ENCODE measurements at places on chromosomes 7 and 10.

- no peak for DNase-seq
These were observed 35.8 kb upstream of the DIP2C start for GRCh38 chr10:725302-725701.

DNA sequence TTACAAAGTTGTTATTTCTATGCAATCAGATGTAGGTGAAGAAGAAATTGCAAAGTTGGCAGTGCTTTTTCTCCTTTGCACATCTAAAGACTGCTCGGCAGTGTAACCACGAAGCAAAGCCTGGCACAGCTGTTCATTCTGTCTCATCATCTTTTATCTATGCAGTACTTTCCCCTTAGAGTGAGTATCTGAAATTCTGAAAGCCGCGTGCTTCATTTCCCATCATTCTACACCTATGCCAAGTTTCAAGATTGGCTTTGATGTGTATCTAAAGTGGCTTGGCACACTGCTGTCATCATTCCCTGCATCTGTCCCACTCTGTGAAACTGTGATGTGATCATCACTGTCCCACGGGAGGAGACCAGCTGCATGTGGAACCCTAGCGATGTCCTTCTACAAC is 15.2 kb downstream of the SOSTDC1 start:
- DNase-seq: no peak

- no peak for DNase-seq
These were observed 5.0 kb downstream of the VIPR2 start for GRCh38 chr7:159139639-159140038.

DNA sequence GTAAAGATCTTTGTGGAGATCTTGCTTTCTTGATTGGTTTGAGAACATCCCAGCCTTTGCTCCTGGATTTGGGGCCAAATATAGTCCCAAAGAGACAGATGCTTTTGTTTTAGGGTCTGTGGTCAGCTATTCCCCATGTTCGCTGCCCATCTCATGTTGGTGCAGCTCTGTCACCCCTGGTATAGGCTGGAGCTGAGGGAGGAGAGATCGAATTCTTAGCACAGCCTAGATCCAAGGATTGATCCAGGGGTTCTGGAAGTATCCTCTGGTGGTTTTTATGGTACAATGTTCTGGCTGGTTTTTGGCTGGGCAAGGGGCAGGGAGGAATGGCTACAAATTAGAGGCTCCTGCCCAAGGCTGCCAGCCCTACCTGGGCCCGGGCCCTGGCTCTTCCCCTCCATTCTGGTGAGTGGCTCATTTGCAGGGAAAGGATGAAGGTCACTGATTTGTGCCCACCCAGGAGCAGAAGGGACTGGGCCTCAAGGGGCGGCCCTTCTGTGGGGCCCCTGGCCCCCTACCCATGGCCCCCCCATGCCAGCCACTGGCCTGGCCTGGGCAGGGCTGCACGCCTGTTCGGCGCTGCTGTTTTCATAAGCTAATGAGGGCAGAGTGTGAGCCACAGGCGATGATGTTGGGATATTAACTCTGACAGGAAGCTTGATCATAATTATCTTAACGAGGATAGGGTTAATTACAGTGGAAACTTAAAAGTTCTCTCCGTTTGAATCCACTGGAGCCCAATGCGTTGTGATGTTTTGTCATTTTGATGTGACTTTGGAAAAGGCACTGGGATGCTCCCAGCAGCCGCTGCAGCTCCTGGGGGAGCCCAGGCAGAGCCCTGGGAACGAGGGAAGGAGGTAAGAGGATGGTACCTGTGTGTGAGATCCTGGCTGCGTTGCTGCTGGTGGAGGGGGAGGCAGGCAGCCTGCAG is 600.6 kb downstream of the LRMDA start:
- DNase-seq: no peak

DNA sequence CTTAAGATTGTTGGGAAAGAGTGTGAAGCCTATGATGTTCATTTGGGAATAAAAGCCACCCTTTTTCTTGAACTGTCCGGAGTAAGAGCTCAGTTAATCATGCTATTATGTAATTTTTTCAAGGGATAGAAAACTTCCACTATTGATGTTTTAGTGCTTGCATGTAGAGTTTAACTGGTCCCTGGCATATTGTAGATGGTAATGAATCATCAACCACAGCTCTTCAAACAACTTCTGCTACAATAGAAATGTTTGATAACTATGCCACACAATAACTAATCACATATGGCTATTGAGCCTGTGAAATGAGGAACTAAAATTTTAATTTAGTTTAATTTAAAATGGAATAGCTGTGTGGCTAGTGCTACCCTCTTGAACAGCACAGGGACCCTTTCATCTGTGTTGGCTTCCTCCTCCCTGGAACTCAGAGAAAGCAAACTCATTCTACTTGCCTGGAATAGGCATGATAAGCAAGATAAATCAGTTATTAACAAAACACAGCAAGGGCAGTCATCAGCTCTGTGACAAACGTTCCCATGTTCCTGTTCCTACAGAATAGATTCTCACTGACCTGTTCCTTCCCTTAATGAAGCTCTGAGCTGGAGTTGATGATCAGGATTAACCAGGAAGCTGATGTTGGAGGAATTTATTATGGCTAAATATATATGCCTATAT is 4.9 kb upstream of the SRI start:
- no peak for DNase-seq

GRCh38 chr7:150949971-150950491 is 28.1 kb downstream of the KCNH2 start:
- no peak for DNase-seq

DNA sequence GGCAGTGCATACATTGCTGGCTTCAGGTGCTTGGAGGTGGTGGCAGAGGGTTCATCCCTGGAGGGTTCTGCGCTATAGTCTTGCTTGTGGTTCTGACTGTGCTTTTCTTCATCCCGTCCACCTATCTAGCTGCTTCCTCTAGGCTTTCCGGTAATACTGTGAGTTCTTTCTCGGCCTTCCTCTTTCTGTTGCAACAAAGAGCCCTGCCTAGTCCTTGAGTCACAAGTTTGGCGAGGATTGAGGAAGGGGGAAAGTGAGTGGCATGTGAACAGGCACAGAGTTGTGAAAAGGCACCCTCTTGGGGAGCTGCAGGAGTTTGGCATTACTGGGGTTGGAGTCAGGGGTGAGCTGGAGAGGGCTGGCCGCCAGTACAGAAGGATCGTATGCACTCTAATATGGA is 123.0 kb downstream of the SH2D4B start:
- DNase-seq: no peak

GRCh38 chr7:116511552-116512519 is 12.3 kb downstream of the CAV2 start:
- DNase-seq: no peak

- DNase-seq: no peak
These were observed 13.1 kb downstream of the CCSER2 start for GRCh38 chr10:84341538-84341856.

DNA sequence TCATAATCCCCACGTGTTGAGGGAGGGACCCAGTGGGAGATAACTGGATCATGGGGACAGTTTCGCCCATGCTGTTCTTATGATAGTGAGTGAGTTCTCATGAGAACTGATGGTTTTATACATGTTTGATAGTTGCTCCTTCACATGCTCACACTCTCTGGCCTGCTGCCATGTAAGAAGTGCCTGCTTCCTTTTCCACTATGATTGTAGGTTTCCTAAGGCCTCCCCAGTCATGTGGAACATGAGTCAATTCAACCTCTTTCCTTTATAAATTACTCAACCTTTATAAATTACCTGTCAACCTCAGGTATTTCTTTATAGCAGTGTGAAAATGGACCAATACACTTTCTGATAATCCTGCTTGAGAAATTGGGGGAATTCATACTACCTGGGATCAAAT is 80.2 kb downstream of the ZNF37A start:
- DNase-seq: no peak

DNA sequence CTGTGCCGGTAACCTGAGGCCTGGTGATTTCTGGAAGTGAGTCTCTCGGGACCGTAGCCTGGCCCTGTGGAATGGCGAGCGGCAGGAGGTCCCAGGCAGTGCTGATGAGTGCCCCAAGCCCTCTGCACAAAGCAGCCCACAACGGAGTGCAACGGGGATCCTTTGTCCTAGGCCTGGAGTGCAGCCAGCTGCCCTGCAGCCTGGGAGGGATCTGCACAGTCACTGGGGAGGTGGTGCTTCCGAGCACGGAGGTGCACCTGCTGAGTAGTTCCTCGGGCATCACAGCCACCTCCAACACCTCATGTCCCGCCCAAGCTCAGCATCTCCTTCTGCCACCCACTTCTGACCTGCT is 162.8 kb upstream of the ZMIZ1 start:
- DNase-seq: no peak

DNA sequence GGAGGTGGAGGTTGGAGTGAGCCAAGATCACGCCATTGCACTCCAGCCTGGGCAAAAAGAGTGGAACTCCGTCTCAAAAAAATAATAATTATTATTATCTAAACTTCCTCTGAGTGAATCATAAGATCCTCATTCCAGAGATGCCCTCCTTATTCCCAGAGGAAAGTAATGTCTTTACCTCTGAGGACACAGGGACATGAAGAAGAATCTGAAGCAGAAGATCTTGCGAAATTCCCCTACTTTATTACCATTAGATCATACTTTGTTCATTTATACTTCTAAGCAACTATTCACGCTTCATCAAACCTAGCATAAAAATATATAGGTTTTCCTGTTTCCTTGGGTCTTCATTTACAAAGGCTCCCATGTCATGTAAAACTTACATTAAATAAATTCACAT is 143.1 kb downstream of the ETV1 start:
- no peak for DNase-seq

DNA sequence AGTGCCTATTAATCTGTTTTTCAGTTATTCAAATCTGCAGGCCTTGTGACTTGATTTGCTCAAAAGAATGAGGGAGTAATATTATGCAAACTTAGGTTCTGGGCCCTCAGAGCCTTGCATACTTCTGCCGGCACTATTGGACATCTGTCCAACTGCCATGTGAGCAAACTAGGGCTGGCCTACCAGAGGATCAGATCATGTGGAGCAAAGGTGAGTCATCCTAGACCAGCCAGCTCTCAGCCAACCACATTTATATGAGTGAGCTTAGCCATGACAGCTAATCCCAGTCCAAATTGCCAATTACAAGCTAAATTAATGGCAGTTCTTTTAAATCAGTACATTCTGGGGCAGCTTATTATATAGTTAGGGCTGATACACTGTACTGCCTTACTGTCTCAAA is 69.6 kb downstream of the SDHAF3 start:
- DNase-seq: no peak

DNA sequence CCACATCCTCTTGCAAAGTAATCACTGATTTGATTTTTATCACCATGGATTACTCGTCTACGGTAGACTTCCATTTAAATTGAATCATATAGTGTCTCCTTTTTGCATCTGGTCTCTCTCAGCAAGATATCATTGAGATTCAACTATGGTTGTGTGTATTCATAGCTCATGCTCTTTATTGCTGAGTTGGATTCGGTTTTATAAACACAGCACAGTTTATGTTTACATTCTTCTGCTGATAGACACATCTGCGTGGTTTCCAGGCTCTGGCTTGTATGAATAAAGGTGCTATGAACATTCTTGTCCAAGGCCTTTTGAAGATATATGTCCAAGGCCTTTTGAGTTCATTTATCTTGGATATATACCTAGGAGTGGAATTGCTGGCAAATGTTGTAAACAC is 356.5 kb upstream of the CELF2 start:
- no peak for DNase-seq

- DNase-seq: no peak
These were observed 30.9 kb downstream of the ANKRD16 start for GRCh38 chr10:5858811-5859210.

GRCh38 chr7:79622781-79623180 is 169.3 kb upstream of the MAGI2 start:
- DNase-seq: no peak

GRCh38 chr7:17126413-17127268 is 171.8 kb upstream of the AHR start:
- DNase-seq: no peak

GRCh38 chr7:117793521-117793920 is 79.7 kb downstream of the CTTNBP2 start:
- no peak for DNase-seq

- no peak for DNase-seq
These were observed 52.0 kb downstream of the STK32C start for GRCh38 chr10:132255489-132256344.

DNA sequence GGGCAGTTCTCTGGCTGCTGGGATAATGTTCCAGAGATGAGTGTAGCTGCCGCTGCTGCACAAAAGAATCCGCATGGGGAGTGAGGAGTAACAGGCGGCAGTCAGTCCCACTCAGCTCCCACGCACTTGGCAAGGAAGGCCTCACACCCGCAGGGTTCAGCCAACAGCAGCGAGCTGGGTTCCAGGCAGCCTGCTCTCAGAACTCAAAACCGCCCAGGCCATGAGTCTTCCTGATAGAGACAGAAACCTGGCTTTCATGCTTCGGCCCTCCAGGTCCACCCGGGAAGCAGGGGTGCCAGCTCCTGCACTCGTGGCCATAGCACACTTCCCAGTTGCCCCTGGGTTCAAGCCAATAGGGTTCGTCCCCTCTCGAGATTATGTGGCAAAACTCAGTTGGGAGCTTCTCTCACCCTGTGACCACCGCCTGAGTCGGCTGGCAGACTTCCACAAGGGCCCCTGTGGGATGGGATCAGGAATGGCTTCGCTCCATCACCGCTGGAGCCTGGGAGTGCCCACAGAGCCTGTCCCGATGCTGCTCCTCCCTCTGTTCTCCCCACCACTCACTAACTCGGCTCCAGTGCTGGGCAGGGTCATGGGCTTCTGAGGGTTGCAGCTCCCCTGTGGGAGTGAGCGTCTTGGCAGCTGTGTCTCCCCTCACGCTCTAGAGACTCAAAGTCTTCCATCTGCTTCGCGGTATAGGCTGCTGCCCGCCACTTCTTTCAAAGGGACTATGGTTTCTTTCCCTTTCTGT is 20.6 kb downstream of the CLRN3 start:
- DNase-seq: no peak

- no peak for DNase-seq
These were observed 38.9 kb downstream of the CACNA2D1 start for GRCh38 chr7:82404652-82405051.

- no peak for DNase-seq
These were observed 67.3 kb downstream of the GLCCI1 start for GRCh38 chr7:8035647-8036518.

DNA sequence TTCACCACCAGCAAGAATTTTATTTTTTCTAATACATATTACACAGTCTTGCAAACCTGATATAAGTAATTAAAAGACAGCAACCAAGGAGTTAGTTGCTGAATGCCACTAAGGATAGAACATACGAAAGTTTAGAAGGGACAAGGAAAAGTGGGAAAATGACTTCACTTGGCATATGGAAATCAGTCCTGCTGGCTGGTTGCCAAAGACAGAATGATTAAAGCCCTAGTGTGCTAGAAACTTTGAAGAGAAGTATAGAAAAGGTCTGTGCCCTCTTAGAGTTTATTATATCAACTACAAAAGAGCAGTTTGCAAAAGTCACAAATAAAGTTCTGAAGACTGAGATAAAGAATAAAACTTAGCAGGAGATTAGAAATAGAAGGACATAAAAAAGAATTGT is 5.8 kb upstream of the YAE1 start:
- DNase-seq: no peak

DNA sequence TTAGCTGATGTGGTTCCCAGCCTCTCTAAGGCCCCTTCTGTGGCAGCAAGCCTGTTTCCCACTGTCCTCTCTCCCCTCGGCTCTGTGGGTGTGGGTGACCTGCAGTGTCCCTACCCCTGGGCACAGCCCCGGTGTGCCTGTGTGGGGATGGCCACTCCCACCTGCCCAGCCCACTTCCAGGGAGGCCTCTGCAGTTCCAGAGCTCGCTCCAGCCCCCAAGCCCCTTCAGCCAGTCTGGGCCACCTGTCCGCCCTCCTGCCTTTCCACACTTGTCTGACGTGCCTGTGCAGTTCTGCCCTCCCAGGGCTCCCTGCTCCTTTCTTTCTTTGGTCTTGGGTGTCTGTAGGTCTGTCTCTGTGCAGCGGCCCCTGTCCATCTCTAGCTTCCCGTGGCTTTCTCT is 127.0 kb upstream of the PPIF start:
- DNase-seq: no peak
